GM12865 (cell line): ENCODE measurements at places on chromosomes 16 and 17.

DNA sequence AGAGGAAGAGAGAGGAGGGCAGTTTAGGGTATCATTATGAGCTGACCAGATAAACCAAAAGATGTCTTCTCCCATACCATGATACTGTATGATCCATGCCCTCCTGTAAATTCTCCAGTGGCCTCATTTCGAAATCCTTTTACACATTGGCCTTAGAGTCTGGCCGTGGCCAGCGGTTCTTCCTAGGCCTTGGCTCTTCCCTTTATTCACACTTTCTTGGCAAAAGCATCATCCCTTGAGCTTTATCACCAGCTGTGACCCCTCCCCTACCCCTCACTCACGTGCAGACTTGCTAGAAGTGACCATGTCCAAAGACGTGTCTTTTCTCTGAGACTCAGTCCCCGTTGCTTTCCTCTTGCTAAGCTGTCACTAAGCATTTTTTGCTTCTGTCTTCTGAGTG is 22.8 kb downstream of the KATNIP start:
- no peak for DNase-seq

- no peak for DNase-seq
Measured at GRCh38 chr16:4960579-4960978, 2.4 kb downstream of the SEC14L5 start.

DNA sequence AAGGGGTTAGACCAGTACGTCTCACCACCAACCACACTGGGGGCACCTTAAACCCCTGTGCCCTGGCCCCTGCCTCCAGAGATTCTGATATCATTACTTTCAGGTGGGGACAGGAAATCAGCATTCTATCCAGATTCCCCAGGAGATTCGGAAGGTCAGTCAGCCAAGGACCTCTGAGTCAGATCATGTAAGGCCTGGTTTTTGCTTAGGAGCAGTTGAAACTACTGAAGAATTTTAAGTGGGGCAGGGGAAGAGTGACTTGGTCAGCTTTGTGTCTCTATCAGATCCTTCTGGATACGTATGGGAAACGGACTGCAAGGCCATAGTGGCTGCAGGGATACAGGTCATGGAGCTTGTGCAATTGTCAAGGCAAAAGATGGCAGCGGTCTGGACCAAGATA is 9.0 kb downstream of the EMP2 start:
- no peak for DNase-seq

- DNase-seq, result no peak
Measured at GRCh38 chr16:50151322-50151721, 1.8 kb upstream of the TENT4B start.

GRCh38 chr17:72296456-72296855 is 175.6 kb downstream of the SOX9 start:
- DNase-seq, result no peak

DNA sequence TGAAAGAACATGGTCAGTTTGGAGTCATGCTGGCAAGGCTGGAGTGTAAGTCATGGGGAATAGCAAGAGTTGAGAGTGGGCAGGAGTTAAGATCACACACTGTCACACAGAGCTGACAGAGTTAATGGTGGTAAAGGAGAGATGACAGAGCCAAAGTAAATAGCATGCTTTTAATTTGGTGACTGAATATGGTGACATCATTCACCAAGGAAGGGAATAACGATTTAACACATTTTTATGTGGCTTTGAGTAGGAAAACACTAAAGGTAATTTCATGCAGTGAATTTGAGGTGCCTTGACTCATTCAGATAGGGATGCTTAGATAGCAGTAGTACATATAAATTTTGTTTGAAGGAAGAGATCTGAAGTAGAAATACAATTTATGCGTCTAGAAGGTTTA is 42.1 kb downstream of the SYNRG start:
- no peak for DNase-seq

DNA sequence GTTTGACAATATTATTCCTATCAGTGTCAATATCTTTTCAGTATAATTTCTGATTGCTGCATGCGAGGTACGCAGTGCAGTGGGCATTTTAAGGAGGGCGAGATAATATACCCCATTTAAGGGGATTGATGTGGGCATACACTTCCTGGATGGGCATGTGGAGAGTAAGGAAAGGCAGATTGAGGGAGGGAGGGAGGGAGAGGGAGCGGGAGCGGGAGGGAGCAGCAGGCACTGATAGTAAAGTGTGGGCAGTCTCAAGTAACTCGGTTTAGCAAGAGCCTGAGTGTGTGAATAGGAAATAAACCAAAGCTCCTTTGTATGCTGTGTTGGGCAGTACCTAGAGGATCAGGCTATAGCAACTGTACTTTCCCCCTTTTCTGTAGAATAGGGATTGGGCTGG is 5.1 kb downstream of the BPTF start:
- no peak for DNase-seq

GRCh38 chr17:82240506-82241182 is 11.8 kb downstream of the SLC16A3 start:
- no peak for DNase-seq

DNA sequence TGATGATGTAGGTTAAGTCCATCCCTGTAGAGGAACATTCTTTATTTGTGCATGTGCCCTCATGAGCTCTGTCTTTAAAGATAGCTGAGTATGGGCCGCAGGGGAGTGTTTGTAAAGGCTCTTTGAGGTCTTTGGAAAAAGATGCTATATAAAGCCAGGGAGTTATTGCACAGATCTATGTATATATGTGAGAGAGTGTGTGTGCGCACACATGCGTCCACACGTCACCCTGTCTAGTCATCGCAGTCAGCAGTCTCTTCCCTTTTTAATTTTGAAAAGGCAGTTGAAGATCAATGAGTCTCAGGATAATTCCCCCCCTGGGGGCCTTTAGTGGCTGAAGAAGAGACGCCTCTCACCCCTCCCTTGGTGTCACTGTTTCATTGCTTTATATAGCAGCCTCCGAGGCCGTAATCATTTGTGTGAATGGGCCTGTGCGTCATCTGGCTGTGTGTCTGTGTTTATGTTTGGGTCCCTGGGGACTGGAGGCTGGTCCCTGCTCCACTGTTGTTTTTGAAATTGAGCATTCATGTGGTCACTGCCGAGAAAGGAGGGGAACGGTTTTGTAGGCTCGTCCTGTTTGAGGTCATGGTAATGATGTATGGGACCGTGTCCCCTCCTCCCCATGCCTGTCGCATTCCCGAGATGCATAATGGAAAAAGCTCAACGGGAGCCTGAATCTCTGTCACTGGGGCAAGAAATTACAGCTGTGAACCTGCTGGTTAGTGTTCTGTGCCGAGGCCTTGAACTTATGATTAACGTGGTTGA is 143.9 kb downstream of the SNX29 start:
- no peak for DNase-seq

GRCh38 chr16:51569203-51569931 is 418.3 kb upstream of the SALL1 start:
- peak; percentile 7 for DNase-seq

GRCh38 chr16:9091867-9092281 is 430 bp downstream of the HAPSTR1 start:
- DNase-seq, result peak; percentile 55

GRCh38 chr16:73794994-73795393 is 501.6 kb upstream of the PSMD7 start:
- DNase-seq, result no peak

GRCh38 chr16:72847187-72848027 is 200.5 kb downstream of the ZFHX3 start:
- peak; percentile 64 for DNase-seq

DNA sequence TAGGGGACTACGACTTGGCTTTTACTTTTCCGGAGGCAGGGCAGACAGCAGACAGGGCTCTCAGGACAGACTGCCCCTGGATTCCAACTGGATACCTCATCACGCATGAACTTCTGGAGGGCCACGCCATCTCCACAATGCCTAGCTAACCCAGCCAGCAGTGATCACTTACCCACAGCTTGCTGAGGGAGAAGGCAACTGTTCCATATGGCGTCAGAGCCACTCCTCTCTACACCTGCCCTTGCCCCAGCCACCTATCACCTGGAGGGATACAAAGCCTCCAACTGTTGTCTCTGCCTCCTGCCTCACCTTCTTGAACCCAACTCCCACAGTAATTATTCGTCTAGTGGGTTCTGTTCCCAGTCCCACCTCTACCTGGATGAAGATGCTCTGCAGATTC is 8.8 kb downstream of the MYO19 start:
- no peak for DNase-seq
